Stimulated activated CD8-positive, alpha-beta memory T cell treated with anti-CD3 and anti-CD28 coated beads, Interleukin-4, amount 100 ng/mL, for 4 hours (primary cell): ENCODE measurements at places on chromosomes 1 and 21.
A peak's percentile ranks its signal among the peaks of the same experiment; 100 is the strongest.

DNA sequence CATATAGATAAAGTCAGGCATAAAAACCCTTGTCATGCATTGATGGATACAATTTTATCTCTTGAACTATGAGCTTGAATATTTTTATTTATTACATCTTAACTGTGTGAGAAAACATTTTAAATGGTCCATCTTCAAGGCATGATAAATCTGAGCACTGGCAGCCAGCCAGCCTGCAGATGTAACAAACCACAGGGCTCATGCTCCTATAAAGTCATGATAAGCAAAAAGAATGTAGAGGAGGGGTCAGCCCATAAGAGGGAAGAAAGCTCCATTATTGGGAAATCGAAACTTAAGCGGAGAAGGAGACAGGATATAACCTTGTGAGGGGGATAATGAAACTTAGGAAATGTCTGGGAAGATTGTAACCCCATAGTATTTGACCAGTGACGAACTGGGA lies 839.0 kb downstream of the LRRIQ3 start:
- DNase-seq: no peak

DNA sequence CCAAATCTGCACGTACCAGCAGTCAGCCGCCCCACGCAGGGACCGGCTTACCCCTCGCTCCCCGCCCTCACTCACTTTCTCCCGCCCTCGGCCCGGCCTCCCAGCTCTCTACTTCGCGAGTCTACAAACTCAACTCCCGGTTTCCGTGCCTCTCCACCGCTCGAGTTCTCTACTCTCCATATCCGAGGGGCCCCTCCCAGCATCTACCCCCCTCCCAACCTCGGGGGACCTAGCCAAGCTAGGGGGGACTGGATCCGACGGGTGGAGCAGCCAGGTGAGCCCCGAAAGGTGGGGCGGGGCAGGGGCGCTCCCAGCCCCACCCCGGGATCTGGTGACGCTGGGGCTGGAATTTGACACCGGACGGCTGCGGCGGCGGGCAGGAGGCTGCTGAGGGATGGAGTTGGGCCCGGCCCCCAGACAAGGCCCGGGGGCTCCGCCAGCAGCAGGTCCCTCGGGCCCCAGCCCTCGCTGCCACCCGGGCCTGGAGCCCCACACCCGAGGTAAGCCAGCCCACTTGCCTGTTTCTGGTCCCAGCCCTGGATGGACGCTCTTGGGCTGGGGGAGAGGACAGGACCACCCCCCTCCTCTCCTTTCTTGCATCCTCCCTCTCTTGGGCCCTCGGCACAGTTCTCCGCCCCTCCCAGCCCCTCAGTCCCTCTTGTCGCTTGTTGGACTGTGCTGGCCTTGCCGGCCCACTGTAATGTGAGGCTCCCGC lies at the start of gene ARTN:
Gene ARTN, plus strand, starts transcription at position 416 of the 715 bp plus-strand sequence. CDS start 1,856 bp downstream, outside the sequence.
- no peak for DNase-seq

- no peak for DNase-seq
Observed at GRCh38 chr1:227388214-227389168, 70.2 kb upstream of the CDC42BPA start.

DNA sequence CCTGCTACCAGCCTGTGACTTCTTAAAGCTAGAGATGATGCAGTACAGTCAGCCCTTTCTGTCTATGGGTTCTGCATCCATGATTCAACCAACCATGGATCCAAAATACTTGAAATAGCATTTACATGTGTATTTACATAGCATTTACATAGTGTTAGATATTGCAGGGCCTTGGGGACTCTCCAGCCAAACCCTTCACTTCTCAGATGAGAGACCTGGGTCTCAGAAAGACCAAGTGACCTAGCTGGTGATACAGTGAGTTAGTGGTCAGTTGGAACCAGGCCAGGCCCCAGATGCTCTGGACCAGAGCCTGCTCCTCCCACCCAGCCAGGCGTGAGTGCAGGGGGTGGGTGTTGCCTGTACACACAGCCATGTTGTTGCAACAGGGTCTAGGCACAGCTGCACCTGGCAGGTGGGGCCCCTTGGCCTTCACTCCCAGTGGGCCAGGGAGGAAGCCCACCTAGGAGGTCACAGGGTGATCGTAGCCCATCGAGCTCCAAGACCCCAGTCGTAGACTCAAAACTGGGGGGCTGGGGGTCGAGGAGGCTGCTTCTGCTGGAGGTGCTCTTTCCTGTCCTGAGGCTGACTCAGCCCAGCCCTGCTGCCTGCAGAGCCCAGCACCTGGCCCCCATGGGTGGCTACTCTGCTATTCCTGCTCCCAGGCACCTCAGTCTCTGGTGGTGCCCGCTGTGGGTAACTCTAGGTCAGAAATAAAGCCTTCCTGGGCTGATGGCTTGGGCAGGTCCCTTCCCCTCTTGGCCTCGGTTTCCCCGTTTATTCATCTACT lies 7.7 kb downstream of the TMEM61 start:
- DNase-seq: no peak

DNA sequence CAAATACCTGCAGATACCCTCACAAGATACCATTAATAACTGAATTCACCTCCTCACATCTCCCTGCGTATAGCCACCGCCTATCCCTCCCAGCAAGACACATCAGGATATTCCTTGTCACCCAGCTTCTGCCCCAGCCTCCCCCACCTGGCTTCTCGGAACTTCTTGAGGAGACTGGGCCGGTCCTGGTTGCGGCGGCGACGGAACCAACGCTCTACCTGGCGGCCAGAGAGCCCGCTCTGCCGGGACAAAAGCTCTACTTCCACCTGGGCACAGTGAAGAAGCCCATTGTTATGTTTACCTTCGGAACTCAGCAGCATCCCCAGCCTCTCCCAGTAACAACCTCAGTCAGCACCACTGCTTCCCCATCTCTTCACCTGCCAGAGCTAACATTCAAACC lies 6.7 kb downstream of the CERS2 start:
- no peak for DNase-seq

- no peak for DNase-seq
Observed at GRCh38 chr1:232377494-232377770, 252.5 kb downstream of the SIPA1L2 start.

DNA sequence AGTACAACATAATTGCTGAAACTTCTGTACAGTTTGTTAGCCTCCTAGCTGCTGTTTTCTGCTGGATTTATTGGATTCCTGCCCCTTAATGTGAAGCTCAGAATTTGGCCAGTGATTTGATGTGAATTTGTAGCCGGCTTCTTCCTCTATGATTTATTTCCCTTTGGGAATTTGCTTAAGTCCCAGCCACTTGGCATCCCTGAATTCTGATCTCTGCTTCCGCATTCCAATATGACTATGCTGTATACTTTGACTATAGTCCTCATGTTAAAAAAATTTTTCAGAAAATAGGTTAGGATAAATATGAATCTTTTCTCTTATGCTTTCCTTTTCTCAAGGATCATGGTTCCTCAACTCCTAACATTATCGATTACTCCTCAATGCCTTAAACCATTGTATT lies 12.4 kb upstream of the LRIF1 start:
- DNase-seq: no peak

DNA sequence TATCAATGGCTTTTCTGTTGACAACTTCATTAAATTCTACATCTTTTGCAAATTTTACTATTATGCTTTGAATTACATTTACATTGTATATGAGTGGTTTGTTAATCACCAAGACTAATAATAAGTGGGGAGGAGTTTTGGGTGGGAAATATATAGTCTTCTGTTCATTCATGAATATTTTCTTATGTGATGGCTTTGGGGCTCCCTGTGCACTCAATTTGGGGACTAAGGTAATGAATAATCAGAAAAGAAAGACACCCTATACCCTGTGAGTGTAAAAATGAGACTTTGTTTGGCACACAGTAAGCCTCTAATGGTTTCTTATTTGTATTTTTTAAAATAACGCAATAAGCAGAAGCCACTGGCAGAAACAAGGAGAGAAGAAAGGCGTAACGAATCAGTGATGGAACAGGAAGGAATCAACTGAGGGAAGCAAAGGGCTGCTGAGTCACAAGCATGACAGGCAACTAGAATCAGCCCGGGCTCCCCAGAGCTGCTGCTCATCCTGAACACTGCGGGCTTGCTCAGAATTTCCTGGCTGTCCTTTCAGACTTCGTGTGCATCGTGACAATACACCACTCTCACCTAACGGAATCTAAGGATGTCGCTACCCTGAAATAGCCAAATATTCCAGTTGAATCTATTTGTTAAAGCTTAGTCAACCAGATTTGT lies 20.8 kb upstream of the RGS2 start:
- no peak for DNase-seq

DNA sequence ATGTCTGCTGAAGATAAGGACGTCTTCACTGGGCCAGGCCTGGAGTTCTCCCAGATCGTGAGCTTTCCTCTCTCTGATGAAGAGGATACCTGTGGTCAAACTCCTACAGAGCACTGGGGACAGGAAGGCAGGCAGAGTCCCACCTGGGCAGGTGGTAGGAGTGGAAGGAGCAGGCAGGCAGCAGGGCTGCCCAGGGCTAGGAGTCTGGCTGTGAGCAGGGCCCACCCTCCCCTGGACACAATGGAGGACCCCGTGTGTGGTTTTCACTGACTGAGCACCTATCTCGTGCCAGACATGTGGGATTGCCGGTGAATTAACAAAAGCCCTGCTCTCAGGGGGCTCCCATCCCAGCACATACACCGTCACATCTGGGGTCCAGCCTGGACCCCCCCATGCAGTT lies 4.9 kb upstream of the SAMD11 start:
- DNase-seq: no peak

GRCh38 chr1:32128964-32129363 lies 21.1 kb downstream of the KPNA6 start:
- DNase-seq: no peak

GRCh38 chr1:157274698-157275534 lies 136.7 kb upstream of the ETV3 start:
- DNase-seq: no peak

DNA sequence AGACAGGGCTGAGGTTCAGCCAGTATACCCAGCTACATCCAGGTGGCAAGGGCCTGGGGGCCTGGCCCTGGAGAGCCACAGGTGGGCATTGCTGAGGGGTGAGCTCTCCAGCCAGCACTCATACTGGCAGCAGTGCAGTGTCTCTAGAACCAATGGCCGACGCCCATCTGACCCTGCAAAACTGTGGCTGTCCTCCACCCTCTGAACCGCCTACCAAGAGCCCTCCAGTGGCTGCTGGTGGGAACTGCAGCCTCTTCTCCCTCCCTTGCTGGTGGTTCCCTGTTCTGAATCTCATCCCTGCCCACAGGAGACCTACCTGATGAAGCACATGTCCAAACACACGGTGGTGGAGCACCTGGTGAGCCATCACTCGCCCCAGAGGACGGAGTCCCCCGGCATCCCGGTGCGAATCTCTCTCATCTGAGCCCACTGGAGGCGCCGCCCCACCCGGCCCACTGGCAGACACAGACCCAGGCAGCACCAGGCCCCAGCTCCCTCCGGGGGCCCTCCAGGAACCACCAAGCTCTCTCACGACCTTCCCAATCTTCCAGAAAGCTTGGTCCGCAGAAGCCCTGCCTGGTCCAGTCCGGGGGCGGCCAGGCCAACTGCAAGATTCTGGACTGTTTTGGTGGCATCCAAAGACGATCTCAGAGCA lies 22.1 kb downstream of the A3GALT2 start:
- DNase-seq: peak; percentile 12

GRCh38 chr21:43193651-43194302 lies 25.0 kb downstream of the CRYAA start:
- no peak for DNase-seq

DNA sequence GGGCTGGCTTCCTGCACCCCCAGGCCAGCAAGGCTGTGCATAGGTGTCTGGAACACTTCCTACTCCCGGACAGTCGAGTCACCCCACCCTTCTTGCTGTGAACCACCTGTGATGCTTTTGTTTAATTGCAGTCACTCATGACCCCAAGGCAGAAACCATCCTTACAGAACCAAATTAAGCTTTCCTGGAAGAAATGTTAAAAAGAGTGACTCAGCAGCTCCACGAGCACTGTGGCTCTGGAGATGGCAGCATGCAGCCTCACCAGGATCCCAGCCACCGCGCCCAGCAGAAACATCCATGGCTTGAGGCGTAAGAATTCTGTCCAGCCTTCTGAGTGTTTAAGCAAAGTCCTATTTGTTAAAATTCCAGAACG lies 28.8 kb downstream of the SNAP47 start:
- no peak for DNase-seq

DNA sequence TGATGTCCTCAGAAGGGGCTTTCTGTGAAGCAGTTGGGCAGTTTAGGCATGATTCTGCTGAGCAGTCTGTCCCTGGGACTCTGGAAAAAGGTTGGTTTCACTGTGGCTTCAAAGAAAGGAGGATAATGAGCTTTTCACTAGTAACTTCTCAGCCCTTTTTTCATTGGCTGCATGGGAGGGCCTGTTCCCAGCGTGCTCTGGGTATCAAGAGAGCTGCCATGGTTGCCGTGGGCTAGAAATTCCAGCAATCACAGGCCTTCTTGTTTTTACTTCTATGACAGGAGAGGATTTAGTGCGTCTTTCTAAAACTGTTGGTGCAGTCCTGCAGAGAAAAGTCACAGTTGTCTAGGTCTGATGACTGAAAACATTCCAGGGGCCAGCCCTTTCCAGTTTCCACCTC lies 7.2 kb downstream of the SZRD1 start:
- no peak for DNase-seq

- no peak for DNase-seq
Observed at GRCh38 chr21:29316029-29316742, 17.5 kb downstream of the BACH1 start.

DNA sequence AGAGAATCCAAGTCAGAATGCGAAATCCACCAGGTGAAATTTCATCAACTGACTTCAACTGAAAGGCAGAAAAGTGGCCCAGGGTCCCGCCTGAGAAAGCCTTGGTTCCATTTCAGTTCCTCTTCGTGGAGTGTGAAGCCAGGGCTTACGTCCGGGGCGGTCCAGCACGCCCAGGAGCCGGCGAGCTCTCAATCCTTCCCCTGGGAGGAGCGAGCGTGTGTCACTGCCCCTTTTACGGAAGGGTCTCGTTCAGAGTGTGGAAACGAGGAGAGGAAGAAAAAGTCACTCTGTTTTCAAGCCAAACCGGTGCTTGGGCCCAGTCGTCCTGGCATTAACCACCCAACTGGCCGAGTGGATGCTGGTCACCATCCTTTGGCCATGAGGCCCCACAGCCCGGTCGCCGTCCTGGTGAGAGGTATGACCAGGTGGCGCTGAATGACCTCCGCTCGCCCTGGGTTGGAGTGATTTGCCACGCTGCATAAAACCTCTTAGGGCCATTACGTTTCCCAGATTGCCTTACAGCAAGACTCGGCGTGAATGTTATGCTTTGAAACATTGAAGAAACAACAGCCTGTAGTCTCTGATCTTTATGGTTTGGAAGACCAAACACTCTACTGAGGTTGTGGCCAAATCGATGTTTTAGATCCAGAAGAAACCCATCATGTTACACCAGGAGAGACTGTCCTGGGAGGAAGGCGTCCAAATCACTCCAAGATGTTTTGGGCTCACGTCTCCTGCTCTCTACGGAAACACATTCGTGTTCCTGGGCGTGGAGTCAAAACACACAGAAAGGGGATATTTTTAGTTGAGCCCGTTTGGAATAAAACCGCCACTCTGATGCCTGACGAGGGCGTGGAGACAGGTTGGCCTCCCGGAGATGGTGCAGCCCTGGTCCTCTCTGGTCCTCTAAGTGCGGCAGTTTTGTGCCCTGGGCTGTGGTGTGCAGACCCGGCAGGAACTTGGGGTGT lies 93.6 kb upstream of the ACTRT2 start:
- no peak for DNase-seq

- DNase-seq: no peak
Observed at GRCh38 chr21:45618287-45618686, 25.2 kb upstream of the PCBP3 start.
